ENCODE measurements at places on chromosomes 13 and 19. TPM values are rescaled to one million over a fixed set of nuclear protein-coding genes. Genes with fewer than 3 reads are reported as not detected.

Gene IQCN
- total RNA-seq = 23.6 TPM

DNA sequence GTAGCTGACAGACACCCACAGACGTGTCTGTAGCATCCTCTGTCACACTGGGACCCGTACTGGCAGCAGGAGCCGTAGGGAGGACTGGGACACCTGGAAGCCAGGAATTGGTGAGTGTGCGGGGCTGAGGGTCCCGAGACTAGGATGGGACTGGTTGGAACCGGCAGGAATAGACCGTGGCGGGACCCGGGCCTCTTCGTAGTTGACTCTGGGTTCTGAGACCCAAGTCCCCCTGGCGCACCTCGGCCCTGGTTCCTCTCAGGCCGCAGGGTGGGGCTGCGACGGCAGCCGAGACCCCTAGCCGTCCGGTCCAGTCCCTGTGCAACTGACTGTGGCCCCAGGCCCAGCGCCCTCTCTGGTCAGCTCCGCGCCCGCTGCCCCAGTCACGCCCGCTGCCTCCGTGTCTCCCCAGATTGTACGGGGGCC is 64.7 kb downstream of the ZNF823 start:
- peak; percentile 37 for DNase-seq

Gene RNF113B
- not detected for total RNA-seq

DNA sequence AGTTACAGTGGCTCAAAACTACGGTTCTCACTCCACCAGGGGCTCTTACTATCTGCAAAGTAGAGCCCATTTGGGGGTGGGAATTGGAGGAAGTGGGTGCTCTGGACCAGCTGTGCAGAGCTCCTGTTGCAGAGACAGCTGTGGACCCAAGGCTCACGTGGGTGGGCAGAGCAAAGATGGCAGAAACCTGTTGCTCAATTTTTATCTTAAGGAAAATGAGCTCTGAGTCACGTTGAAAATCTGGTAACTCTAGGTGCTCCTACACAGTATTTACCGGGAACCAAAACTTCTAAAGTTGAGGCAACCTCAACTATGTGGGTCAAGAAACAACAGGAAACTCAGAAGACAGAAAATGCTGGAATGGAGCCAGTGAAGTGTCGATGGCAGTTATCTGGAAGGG is 30.2 kb upstream of the SLC15A1 start:
- no peak for DNase-seq

GRCh38 chr19:45554481-45554880 is 30.1 kb downstream of the OPA3 start:
- no peak for DNase-seq

Data from glutamatergic neuron (in vitro differentiated cells).